ENCODE measurements at places on chromosomes 1 and 21.

- no peak overlapping the region for H3K4me3 ChIP-seq
- DNase-seq = no peak
- H3K36me3 ChIP-seq = no peaks in the 10 kb centered on the region
- H3K27me3 ChIP-seq = no peaks in the 10 kb centered on the region
These were observed 5.9 kb downstream of the VSIG8 start for GRCh38 chr1:159856576-159856975.

DNA sequence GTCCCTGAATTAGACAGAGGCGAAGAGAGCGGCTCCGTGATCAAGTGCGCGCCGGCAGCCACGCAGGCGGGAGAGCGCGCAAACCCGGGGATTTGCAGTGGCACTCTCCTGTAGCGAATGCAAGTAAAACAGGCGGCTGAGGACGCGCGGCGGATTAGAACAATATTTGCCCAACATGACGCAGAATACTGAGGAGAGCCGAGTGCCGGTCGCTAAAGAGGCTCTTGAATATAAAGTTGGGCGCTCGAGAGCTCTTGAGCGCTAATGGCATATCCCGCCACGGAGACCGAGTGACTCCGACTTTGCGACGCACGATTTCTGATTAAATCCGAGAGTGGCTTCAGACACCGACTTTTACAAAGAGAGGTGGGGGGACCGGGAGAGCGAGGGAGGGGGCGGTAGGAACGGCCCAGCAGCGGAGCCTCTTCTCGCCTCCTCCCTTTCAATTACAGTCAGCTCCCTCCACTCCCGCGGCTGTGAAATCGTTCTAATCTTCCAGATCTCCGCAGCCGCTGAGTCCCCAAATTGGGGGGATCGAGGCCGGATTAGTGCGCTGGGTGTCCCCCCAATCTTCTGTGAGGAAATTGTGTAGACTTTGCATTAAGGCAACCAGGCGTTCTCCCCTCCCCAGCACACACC, 2.3 kb downstream of the PAX7 start:
- no peak for DNase-seq
- H3K4me1 ChIP-seq = peaks cover 20% of the 10 kb centered on the region
- H3K27ac ChIP-seq = no peak overlapping the region
- no peak overlapping the region for H3K4me3 ChIP-seq
- peaks cover 28% of the 10 kb centered on the region for H3K27me3 ChIP-seq

GRCh38 chr1:227561241-227561907, 2.0 kb upstream of the ZNF678 start:
- H3K27ac ChIP-seq = no peak overlapping the region
- H3K27me3 ChIP-seq = no peaks in the 10 kb centered on the region
- no peak overlapping the region for H3K4me3 ChIP-seq
- no peaks in the 10 kb centered on the region for H3K4me1 ChIP-seq
- no peak for DNase-seq

DNA sequence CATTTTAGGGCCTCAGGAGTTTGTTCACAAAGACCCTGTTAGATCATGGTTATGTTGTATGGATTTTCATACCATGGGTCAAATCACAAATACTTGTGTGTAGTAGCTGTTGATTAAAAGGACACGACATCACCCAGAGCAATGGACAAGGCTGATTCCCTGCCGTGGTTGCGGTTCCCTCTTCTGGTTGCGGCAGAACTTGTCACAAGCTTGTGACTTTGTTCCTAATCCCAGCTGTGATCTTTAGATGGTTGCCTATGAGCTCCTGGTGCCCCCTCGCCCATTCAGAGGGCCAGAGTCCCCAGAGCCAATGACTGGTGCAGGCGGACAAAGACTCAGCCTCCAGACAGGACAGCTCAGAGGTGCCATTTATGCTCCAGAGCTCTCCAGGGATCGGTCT, 11.8 kb upstream of the SDHB start:
- no peak for DNase-seq
- H3K4me3 ChIP-seq = no peak overlapping the region
- peaks cover 7% of the 10 kb centered on the region for H3K4me1 ChIP-seq
- no peaks in the 10 kb centered on the region for H3K36me3 ChIP-seq
- H3K27me3 ChIP-seq = no peaks in the 10 kb centered on the region
- no peak overlapping the region for H3K27ac ChIP-seq

DNA sequence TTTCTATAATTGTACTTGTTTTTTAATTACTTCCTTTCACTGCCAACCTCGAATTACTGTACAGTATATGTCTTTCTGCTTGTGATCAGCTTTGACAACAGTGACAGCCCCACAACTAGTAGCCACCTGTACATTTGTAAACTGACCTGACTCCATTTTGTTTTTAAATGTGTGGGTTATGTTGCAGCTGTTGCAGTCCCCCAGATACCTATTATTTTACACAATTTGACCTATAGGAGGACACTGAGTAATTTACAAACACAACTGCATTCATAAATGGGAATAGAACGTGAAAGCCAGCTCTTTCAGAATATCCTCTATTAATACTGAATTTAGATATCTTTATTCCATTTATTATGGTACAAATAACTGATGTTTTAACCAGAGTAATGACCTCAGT, 2.5 kb upstream of the VAMP3 start:
- H3K27me3 ChIP-seq = no peaks in the 10 kb centered on the region
- H3K4me1 ChIP-seq = no peaks in the 10 kb centered on the region
- no peak for DNase-seq

GRCh38 chr1:154856049-154856448, 14.0 kb downstream of the KCNN3 start:
- DNase-seq = no peak
- no peaks in the 10 kb centered on the region for H3K36me3 ChIP-seq
- H3K27me3 ChIP-seq = no peaks in the 10 kb centered on the region
- no peak overlapping the region for H3K4me3 ChIP-seq
- H3K4me1 ChIP-seq = no peaks in the 10 kb centered on the region

DNA sequence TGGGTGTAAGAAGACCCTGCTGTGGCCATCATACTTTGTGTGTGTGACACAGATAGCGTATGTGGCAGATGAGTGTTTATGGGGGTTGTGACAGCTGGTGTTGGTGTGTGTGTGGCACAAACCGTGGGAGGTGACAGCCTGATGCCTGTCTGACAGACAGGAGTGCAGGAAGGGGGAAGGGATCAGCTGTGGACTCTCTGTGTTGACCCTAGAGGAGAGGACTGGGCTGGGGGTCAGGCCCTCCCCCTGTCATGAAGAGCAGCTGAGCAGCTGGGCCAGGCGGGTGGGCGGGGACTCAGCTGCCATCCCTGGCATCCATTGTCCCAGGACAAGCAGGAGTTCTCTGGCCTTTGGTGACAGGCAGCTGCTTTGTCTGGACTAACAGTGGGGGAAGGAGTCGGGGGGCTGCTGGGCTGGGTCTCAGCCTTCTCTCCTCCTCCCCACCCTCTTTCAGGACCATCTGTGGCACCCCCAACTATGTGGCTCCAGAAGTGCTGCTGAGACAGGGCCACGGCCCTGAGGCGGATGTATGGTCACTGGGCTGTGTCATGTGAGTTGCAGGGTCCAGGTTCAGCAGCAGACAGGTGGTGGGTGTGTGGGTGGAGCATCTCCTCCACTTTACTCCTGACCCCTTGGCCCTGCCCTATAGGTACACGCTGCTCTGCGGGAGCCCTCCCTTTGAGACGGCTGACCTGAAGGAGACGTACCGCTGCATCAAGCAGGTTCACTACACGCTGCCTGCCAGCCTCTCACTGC, 2.3 kb downstream of the PLK3 start:
- H3K36me3 ChIP-seq = peaks cover 44% of the 10 kb centered on the region
- no peak for DNase-seq
- peak overlapping the region; percentile 92 for H3K4me3 ChIP-seq
- no peaks in the 10 kb centered on the region for H3K27me3 ChIP-seq
- peaks cover 65% of the 10 kb centered on the region for H3K4me1 ChIP-seq
- peak overlapping the region; percentile 93 for H3K27ac ChIP-seq

GRCh38 chr1:200741551-200742207, 3.0 kb downstream of the CAMSAP2 start:
- no peak for DNase-seq
- no peak overlapping the region for H3K27ac ChIP-seq
- H3K4me3 ChIP-seq = no peak overlapping the region
- no peaks in the 10 kb centered on the region for H3K36me3 ChIP-seq

DNA sequence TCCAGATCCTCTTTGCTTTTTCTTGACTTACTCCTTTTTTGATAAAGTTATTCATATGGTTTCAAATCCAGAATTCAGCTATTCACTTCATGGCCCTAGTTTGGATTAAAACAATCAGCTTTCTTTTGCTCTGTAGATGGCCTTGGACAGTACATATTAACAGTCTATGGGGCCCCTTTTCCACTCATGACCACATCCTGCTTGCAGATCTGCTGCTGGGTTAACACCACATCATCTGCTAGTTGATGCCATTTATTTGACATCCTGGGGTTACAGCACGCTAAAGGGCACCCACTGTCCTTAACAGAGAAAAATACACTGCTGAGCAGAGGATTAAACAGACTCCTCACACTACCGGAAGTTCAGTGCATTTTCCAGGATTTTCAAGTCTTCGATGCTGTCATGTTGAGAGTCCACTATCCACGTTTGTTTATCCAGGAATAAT, 941 bp upstream of the IFI16 start:
- no peak overlapping the region for H3K4me3 ChIP-seq
- peak overlapping the region; percentile 85 for H3K27ac ChIP-seq
- no peaks in the 10 kb centered on the region for H3K4me1 ChIP-seq
- no peaks in the 10 kb centered on the region for H3K27me3 ChIP-seq
- no peak for DNase-seq
